ENCODE measurements at places on chromosomes 1 and 21.

GRCh38 chr1:22018583-22019559, 17.4 kb downstream of the CELA3A start:
- no peaks in the 10 kb centered on the region for H3K27me3 ChIP-seq
- no peak overlapping the region for H3K27ac ChIP-seq
- no peaks in the 10 kb centered on the region for H3K36me3 ChIP-seq
- no peaks in the 10 kb centered on the region for H3K4me1 ChIP-seq
- H3K4me3 ChIP-seq: no peak overlapping the region

- H3K36me3 ChIP-seq: no peaks in the 10 kb centered on the region
- DNase-seq: no peak
- H3K4me3 ChIP-seq: no peak overlapping the region
Observed at GRCh38 chr1:170836141-170836540, 99.2 kb upstream of the MROH9 start.

DNA sequence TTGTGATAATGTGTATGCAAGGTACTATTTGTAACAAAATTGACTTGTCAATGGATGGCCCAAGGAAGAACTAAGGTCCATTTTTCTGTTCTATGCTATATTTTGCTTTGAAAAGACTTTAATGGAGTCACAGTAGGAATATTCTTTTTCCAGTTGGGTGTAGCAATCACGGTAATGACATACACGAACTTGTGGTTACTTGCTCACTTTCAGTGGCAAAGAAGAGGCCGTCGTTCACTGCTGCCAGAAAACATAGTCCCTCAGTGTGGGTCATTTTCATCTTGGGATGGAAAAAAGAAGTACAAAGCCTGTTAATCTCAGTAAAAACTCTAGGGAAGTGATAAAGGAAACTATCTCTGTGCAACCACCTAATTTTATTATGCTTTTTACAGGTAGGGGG, 47.8 kb upstream of the LAMC2 start:
- H3K4me3 ChIP-seq: no peak overlapping the region
- no peak overlapping the region for H3K27ac ChIP-seq
- no peaks in the 10 kb centered on the region for H3K4me1 ChIP-seq
- no peak for DNase-seq
- peaks cover 21% of the 10 kb centered on the region for H3K36me3 ChIP-seq

DNA sequence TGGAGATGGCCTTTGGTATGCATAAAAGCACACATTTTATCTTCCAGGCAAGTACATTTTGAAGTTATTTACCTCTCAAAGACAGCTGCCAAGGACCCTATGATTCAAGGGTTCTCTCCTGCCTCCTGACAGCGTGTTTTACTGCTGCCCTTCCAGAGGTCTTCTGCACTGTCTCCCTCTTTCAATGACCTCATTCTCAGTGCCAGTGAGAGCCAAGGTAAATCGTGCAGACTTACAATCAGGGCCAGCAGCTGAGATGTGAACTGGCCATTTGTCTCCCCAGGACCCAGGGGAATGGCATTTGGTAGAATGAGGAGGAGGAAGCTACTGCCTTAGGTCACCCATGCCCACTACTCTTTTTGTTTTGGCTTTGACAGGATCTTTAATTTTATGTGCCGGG, 84.2 kb upstream of the FGGY start:
- H3K27ac ChIP-seq: no peak overlapping the region
- no peaks in the 10 kb centered on the region for H3K36me3 ChIP-seq
- no peak overlapping the region for H3K4me3 ChIP-seq
- no peak for DNase-seq

GRCh38 chr21:19523061-19523460, 1119.5 kb upstream of the TMPRSS15 start:
- H3K4me3 ChIP-seq: no peak overlapping the region
- H3K27me3 ChIP-seq: peaks cover 9% of the 10 kb centered on the region
- DNase-seq: peak; percentile 4
- H3K27ac ChIP-seq: no peak overlapping the region
- H3K4me1 ChIP-seq: no peaks in the 10 kb centered on the region
- no peaks in the 10 kb centered on the region for H3K36me3 ChIP-seq

- no peak overlapping the region for H3K27ac ChIP-seq
- H3K27me3 ChIP-seq: no peaks in the 10 kb centered on the region
- H3K4me3 ChIP-seq: no peak overlapping the region
Observed at GRCh38 chr1:170698301-170699275, 34.7 kb downstream of the PRRX1 start.

GRCh38 chr21:41186755-41187536, 19.0 kb downstream of the BACE2 start:
- H3K27me3 ChIP-seq: no peaks in the 10 kb centered on the region
- no peak for DNase-seq
- H3K27ac ChIP-seq: no peak overlapping the region
- no peaks in the 10 kb centered on the region for H3K36me3 ChIP-seq

GRCh38 chr1:202571719-202572339, 138.4 kb downstream of the SYT2 start:
- H3K4me3 ChIP-seq: no peak overlapping the region
- H3K4me1 ChIP-seq: peaks cover 21% of the 10 kb centered on the region
- DNase-seq: no peak
- H3K36me3 ChIP-seq: no peaks in the 10 kb centered on the region
- H3K27me3 ChIP-seq: no peaks in the 10 kb centered on the region

GRCh38 chr1:205183676-205184335, 27.7 kb downstream of the DSTYK start:
- H3K4me3 ChIP-seq: no peak overlapping the region
- peaks cover 20% of the 10 kb centered on the region for H3K36me3 ChIP-seq
- H3K27ac ChIP-seq: no peak overlapping the region
- DNase-seq: no peak
- no peaks in the 10 kb centered on the region for H3K27me3 ChIP-seq
- no peaks in the 10 kb centered on the region for H3K4me1 ChIP-seq

GRCh38 chr1:100851726-100852125, 42.9 kb downstream of the EXTL2 start:
- peaks cover 8% of the 10 kb centered on the region for H3K4me1 ChIP-seq
- H3K27me3 ChIP-seq: no peaks in the 10 kb centered on the region
- no peaks in the 10 kb centered on the region for H3K36me3 ChIP-seq
- no peak for DNase-seq

GRCh38 chr1:221813887-221814286, 72.0 kb upstream of the DUSP10 start:
- DNase-seq: no peak
- H3K4me3 ChIP-seq: no peak overlapping the region
- no peaks in the 10 kb centered on the region for H3K36me3 ChIP-seq
- H3K4me1 ChIP-seq: no peaks in the 10 kb centered on the region
- no peaks in the 10 kb centered on the region for H3K27me3 ChIP-seq
- no peak overlapping the region for H3K27ac ChIP-seq

DNA sequence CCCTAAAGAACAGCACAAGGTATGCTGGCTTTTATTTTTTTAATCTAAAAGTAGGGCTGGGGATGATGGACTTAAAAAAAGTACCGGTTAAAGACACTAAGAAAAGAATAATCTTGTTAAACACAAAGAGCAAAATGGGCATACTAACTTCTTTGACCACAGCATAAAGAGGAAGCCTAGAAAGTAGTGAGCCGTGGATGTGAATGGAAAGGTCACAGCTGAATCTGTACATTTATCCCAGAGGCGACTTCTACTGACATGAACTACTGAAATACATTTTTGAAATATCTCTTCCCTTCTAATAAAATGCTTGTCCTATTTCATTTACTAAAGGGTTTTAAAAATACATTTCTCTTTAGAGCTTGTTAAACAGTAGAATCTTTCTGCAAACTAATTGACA, 140.7 kb downstream of the SLC45A1 start:
- H3K4me1 ChIP-seq: peaks cover 17% of the 10 kb centered on the region
- DNase-seq: no peak
- no peak overlapping the region for H3K4me3 ChIP-seq
- no peaks in the 10 kb centered on the region for H3K27me3 ChIP-seq
- peaks cover 37% of the 10 kb centered on the region for H3K36me3 ChIP-seq

DNA sequence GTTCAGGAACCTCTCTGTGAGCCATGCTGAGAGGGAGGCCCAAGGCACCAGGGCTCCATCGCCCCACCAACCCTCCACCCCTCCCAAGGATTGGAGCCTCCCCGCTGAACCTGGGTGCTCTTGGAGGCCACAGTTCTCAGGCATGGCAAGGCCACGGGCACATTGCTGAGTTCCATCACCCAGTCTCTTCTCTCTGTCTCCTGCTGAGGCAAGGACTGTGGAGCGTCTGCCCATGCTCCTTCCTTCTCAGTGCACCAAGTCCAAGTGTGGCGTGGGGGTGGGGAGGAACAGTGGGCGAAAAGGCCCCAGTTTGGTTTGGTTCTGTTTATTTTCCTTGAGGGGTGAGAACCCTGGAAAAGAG, 2.8 kb upstream of the KNCN start:
- H3K4me3 ChIP-seq: no peak overlapping the region
- H3K4me1 ChIP-seq: peaks cover 26% of the 10 kb centered on the region

DNA sequence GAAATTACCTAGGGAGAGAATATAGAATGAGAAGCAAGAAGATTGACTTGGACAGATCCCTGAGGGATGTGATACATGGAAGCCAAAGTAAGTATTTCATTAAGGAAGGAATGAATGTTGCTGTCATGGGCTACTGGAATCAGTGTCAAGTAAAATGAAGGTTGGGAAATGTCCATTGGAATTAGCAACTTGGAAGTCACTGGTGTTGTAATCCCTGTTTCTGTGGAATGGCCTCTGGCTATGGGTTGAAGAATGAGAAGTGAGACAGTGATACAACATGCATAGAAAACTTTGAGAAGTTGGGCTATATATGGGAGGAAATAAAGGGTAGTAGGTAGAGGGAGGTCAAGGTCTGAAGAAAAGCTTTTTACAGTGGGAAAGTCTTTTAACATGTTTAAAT, 54.7 kb downstream of the CCDC18 start:
- DNase-seq: no peak
- no peaks in the 10 kb centered on the region for H3K4me1 ChIP-seq
- peaks cover 68% of the 10 kb centered on the region for H3K36me3 ChIP-seq

- no peak overlapping the region for H3K4me3 ChIP-seq
- peaks cover 3% of the 10 kb centered on the region for H3K27me3 ChIP-seq
- no peaks in the 10 kb centered on the region for H3K36me3 ChIP-seq
- no peak for DNase-seq
- H3K4me1 ChIP-seq: peaks cover 7% of the 10 kb centered on the region
Observed at GRCh38 chr1:178946855-178947676, 76.2 kb upstream of the ANGPTL1 start.

GRCh38 chr1:23692308-23692871, 784 bp downstream of the RPL11 start:
- H3K27me3 ChIP-seq: no peaks in the 10 kb centered on the region
- peak overlapping the region; percentile 95 for H3K4me3 ChIP-seq

DNA sequence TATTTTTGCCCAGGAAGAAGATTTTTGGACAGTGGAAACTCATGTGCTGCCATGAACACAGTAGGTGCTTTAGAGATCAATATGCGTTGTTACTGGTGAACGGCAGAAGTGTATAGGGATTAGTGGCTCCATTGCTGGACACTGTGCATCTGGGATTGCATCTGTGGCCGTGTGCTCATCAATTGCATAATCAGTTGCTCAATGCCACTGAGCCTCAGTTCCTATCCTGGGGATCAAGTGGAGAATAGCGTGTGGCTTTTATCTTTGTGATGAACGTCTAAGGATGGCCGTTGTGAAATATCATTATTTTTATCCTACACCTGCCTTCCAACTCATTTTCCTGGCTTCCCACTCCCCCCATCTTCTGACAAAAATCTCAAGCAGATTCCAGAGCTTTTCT, 5.4 kb downstream of the TNN start:
- DNase-seq: no peak
- no peaks in the 10 kb centered on the region for H3K36me3 ChIP-seq
- H3K27ac ChIP-seq: no peak overlapping the region
- no peak overlapping the region for H3K4me3 ChIP-seq
- peaks cover 4% of the 10 kb centered on the region for H3K4me1 ChIP-seq

DNA sequence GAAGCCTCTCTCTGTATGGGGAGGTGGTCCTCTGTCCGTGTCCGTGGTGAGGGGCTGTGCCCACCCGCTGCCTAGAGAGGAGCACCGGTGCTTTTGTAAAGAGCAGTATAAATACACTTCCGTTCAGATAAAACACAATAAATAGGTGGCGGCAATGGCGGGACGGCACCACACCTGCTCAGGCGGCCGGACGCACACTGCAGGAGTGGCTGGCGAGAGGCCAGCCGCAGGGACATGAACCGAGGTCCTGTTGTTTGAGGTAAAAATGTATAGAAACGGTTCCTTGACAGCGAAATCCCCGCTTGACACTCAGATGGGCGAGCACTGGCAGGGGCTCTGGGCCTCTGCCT, 40.8 kb downstream of the KRTAP10-1 start:
- H3K36me3 ChIP-seq: no peaks in the 10 kb centered on the region
- H3K4me3 ChIP-seq: no peak overlapping the region
- no peak overlapping the region for H3K27ac ChIP-seq
- H3K27me3 ChIP-seq: no peaks in the 10 kb centered on the region
- H3K4me1 ChIP-seq: peaks cover 16% of the 10 kb centered on the region
- no peak for DNase-seq

DNA sequence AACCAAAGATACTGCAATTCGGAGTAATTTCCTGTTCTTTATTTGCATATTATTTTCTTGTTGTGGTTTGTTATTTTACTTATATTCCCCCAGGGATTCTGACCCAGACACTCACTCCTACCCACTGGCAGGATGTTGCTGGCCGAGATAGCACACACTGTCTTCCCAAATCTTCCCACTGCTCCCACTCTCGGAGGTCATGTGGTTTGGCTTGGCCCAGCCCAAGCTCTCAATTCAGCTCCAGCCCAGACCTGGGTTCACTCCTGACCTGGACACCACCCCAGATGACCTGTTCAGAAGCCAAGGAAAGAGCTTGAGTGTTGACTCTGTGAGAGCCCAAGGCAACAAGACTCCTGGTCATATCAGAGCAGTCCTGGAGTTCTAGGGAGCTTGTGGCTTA, 1.2 kb upstream of the FAM43B start:
- DNase-seq: no peak
- H3K27ac ChIP-seq: no peak overlapping the region
- no peaks in the 10 kb centered on the region for H3K36me3 ChIP-seq
- no peak overlapping the region for H3K4me3 ChIP-seq
- peaks cover 19% of the 10 kb centered on the region for H3K27me3 ChIP-seq

- no peak for DNase-seq
- no peak within 1 kb of the TSS for H3K27ac ChIP-seq
- H3K4me1 ChIP-seq: no peaks in the 10 kb centered on the region
Observed at GRCh38 chr1:47067097-47067594, at the start of gene CYP4Z1. TSS of gene CYP4Z1 (plus strand) at chr1:47067231. CDS start at chr1:47067491, 260 bp downstream.

DNA sequence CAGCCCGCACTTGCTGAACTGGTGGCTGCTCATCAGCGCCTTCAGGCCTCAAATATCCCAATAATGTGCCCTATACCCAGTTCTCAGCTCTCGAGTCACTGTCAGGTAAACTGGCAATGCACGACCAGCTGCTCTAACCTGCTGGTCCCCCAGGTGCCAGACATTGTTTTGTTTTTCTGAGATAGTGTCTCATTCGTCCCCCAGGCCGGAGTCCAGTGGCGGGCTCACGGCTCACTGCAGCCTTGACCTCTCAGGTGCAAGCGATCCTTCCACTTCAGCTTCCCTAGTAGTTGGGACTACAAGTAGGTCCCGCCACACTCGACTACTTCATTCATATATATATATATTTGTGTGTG, 1.0 kb upstream of the NADK start:
- DNase-seq: no peak
- no peaks in the 10 kb centered on the region for H3K27me3 ChIP-seq
- peaks cover 7% of the 10 kb centered on the region for H3K36me3 ChIP-seq
- no peak overlapping the region for H3K27ac ChIP-seq

- H3K4me3 ChIP-seq: no peak overlapping the region
- H3K4me1 ChIP-seq: no peaks in the 10 kb centered on the region
- no peaks in the 10 kb centered on the region for H3K27me3 ChIP-seq
- DNase-seq: no peak
Observed at GRCh38 chr1:182811975-182812722, 22.6 kb downstream of the NPL start.

- no peak for DNase-seq
- H3K27ac ChIP-seq: no peak overlapping the region
- no peaks in the 10 kb centered on the region for H3K36me3 ChIP-seq
- no peaks in the 10 kb centered on the region for H3K27me3 ChIP-seq
- H3K4me1 ChIP-seq: no peaks in the 10 kb centered on the region
- H3K4me3 ChIP-seq: no peak overlapping the region
Observed at GRCh38 chr1:181898773-181899172, 162.7 kb downstream of the ZNF648 start.

Data from neuronal stem cell (in vitro differentiated cells).